Activated T-helper 9 cell treated with anti-CD3 and anti-CD28 coated beads, Interleukin-2, amount 50 U/mL, for 16 hours (primary cell): ENCODE measurements at places on chromosomes 1 and 21.

DNA sequence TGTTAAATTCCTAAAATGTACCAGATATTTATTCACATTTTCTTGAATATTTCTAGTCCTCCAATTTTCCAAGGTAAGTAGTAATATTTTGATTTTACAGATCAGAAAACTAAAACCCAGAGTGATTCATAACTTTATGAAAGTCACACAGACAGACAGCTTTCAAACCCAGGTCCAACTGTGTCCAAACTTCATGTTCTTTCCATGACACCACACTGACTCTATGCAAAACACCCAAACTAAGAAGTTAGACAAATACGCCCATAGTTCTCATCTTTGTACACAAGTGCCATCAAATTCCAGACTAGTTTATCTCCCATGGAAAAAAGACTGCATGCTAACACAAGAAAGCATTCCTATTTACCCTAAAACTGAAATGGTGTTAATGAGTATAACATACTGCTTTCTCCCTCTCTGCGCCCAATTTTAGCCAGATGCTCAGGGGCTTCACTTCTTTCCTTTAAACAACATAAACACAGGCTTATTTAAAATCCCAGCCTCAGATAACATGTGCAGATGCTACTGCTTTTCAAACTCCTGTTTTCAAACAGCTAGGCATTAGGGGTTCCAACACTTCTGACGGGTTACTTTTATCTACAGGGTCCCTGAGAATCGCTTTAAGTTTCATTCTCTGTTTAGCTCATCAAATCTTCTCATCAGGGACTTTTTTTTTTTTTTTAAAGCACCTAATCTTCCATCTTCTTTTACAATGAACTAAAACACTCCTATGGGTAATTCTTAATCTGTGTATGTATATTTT lies 44.6 kb downstream of the WASF2 start:
- no peak for DNase-seq

- no peak for DNase-seq
Observed at GRCh38 chr21:35189077-35189863, 140.2 kb upstream of the RUNX1 start.

DNA sequence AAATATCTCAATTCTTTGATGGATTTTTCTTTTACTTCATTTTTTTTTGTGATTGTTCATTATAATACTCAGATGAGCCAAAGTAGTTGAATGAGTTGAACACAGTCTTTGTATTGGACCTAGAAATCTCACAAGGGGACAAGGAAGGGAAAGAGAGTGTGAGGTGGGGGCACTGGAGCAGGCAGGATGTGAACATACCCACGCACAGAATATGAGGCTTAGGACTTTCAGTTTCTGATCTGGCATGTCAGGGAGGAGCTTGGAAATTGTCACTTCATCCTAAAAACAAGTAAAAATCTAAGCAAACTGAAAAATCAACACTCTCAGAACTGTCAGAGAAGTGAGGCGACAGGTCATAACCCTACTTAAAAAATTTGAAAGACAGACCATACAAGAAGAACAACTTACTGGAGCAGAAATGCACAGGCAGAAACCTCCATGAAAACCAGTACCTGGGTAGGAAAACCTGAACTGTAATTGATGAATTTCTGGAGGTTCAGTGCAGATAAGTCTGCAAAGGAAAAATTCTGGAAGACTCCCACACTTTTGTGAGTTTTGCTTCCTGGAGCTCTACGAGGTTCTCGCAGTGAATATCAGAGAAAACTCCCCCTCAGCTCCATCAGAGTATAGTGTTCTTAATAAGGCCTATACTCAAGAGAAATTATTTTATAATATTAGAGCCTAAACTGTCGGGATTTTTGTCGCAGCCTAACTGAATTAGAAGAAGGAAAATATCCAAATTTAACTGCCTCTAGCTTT lies 3.6 kb upstream of the PTGS2 start:
- DNase-seq = no peak

GRCh38 chr21:39776589-39776988 lies 31.6 kb downstream of the IGSF5 start:
- DNase-seq = no peak

- DNase-seq = no peak
Observed at GRCh38 chr1:203354246-203354645, 3.3 kb upstream of the FMOD start.

DNA sequence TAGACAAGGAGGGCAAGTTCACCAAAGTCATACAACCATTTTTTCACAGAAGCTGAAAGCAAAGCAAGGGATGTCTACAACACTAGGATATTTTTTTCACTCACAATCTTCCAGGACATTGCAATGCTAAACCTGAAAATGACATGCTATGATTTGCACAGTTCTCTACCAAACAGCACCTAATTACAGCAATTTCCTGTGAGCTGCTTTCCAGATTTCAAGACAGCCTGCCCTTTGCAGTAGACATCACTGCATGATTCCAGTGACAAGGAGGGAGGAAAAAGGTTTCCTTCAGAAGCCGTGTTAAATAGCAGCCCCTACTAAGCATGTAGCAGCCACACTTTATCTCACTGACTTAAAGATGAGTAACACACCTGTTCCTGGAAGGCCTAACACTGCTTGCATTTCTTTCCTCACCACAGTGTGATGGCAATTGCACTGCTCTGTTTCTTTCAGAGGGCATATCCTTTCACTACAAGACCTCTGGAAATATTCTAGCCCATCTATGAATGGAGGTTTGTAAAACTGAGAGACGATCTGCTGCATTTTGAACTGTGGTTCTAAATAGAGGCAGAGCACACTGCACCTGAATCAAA lies 97.1 kb downstream of the DUSP10 start:
- no peak for DNase-seq

DNA sequence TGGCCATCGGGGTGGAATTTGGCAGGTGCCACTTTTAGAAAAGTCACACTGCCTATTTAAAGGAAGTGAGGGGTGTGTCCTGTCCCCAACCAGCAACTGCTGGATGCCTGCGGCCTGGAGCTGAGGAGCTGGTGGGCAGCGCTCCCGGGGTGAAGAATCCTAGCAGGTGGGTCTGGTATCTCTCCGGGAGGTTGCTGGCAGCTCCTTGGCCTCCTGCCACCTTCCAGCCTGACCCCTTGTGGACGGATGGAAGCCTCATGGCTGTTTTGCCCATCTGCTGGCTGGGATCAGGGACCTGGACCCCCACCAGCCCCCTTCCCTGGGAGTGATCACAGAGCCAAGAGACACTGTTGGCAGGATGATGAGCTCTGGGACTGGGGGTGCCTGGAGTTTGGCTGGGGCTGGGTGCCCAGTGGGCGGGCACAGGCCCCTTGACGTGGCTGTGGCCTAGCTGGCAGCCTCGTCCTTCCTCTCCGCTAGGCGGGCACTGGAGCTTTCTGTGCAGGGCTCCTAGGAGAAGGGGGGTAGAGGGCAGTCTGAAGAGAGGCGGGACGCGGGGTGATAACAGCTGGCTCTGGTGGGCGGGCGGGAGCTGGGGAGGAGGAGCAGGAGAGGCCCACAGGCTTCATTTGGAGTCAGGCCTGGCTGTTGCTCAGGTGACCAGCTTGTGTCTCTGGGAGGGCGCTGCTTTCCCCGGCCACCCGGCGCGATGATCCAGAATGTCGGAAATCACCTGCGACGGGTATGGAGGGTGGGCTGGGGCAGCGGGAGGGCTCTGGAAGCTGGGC lies at the start of gene ACOT11:
TSS of gene ACOT11 (plus strand) at position 628 of the 788 bp plus-strand sequence. CDS start at position 710, 82 bp downstream.
- no peak for DNase-seq

- DNase-seq = no peak
Observed at GRCh38 chr1:7493711-7494454, 277.2 kb upstream of the VAMP3 start.

DNA sequence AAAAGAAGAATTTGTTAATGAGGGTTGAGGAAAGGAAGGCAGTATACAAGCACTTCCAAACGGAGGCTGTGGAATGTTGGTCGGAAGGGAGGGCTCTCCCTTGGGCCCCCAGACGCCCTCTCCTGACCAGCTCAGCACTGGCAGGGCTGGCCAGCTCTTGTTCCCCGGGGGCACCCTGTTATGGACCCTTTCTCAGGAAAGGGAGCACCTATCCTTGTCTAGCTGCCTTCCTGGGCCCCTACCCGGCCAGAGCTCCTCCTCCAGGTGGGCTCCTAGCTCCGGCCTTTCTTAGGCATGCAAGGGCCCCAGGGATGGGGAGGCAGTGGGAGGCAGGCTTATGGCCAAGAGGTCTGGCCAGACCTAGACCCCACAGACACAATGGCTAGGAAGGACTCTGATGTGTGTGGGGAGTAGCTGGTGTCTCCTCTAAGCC lies 926 bp downstream of the BLACAT1 start:
- DNase-seq = no peak

GRCh38 chr1:11650331-11650991 lies 3.8 kb downstream of the FBXO2 start:
- peak; percentile 69 for DNase-seq

GRCh38 chr1:2419416-2419815 lies 7.1 kb upstream of the PEX10 start:
- no peak for DNase-seq

- no peak for DNase-seq
Observed at GRCh38 chr1:81880781-81881180, 80.0 kb downstream of the ADGRL2 start.

DNA sequence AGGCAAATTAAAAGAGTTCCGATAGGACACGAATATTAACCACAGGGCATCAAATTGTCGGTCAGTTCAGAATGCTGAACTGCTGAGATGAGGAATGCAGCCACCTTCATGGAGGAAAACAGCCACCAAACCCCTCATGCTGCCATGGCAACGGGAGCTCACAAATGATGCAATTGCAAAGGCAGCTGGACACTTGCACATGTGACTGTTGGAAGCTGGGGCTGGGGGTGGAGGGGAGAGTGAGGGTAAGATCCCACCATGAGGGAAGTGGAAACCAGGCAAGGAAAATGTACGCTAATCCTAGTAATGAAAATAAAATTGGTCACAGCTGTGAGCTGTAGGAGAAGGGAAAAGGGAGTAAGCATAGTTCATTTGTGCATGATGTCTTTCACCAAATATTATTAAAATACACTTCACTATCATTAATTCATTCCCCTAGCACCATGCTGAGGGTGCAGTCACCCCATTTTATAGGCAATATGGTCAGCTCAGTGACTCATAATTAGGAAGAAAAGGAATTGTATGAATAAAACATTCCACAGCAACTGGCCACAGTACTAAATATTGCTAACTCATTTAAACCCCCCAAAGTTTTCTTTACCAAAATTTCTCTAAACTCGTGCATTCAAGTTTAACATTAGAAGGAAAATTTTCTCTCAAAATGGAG lies 15.3 kb downstream of the BECN2 start:
- no peak for DNase-seq

GRCh38 chr1:63669151-63669961 lies 76.1 kb downstream of the PGM1 start:
- DNase-seq = no peak
